Fibroblast of skin of left biceps (primary cell): ENCODE measurements at places on chromosomes 13 and 19.
A peak's percentile ranks its signal among the peaks of the same experiment; 100 is the strongest.

- DNase-seq, result no peak
Measured at GRCh38 chr19:50046649-50047503, 21.1 kb downstream of the ZNF473 start.

DNA sequence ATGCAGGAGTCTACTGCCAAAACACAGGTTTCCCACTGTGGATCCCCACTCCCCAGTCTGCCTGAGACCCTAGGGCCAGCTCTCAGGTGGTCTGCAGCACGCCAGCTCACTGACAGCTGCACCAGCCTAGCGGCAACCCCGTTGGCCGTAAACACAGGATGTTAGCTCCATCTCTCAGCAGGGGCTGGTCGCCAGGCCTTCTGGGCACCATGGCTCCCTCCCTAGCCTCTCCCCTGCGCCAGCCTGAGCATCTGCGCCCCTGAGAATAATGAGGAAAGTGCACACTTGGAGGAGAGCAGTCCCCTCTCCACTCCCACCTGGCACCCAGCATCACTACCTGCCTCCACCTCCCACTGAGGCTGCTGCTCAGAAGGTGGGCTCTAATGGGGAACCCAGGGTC, 20.8 kb upstream of the EPHX3 start:
- DNase-seq, result no peak

- DNase-seq, result no peak
Measured at GRCh38 chr13:50225193-50226155, 210.2 kb downstream of the KCNRG start.

DNA sequence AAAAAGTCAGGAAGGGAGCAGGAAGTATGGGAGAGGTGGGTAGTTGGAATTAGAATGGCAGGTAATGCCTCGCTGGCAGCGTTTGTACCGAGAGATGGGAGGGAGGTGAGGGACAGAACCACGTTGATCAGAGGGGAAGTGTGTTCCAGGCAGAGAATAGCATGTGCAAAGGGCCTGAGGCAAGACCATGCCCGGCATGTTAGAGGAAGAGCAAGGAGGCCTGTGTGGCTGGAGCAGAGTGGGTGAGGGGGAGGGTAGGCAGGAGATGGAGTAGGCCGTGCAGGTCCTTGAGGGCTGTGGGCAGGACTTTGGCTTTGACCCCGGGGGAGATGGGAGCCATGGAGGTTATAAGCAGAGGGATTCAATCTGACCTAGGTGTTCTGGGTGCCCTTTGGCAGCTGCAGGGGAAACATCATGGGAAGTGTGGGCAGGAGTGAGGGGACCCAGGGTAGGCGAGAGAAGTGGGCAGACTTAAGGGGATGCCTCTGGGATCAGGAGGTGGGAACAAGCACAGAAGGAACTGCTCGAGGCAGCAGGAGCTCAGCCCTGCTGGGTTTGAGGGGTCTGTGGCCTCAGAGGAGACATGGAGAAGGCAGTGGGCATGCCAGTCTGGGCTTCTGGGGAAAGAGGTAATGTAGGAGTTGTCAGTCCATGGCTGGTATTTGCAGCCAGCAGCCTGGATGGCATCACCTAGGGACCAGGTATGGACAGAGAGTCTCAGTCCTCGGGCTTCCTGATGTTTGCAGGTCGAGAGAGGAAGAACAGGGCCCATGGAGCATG, 48.8 kb downstream of the CD320 start:
- DNase-seq, result no peak

DNA sequence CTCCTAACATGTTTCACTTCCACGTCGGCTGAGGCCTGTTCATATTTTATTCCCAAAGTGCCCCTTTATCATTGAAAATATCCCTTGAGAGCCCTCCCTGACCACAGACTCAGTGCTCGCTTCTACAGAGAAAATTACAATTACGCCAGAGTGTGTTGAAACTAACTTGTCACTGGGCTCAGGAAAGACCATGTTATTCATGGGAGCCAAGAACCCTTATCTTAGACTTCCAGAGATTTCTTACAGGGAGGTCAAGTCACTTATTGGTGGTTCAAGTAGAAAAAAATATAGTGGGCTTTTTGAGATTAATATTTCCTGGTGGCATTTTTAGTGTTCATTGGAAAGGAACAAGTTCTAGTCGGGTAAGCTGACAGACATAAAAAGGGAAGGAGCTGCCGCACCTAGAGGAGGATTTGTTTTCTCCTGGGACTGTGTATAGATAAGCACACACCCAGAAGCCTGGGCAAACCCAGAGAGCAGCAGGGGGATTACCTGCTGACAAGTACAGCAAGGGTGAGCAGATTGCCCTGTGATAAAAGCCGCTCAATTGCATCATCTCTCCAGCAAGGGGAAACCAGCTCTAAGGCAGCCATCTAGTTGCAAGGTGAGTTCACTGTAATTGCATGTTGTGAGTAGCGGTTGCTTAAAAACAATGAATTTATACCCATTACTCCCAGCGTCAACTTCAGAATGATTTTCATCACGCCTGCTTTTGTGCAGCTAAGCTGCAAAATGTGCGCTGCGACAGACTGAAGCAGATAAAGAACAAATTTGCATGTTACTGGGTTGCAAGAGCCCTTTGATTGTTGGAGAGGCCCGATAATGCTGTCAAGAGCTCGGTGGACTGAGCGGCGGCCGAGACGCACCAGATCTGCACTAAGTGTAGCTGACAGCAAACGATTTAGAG, 46.2 kb downstream of the DCT start:
- DNase-seq, result no peak

DNA sequence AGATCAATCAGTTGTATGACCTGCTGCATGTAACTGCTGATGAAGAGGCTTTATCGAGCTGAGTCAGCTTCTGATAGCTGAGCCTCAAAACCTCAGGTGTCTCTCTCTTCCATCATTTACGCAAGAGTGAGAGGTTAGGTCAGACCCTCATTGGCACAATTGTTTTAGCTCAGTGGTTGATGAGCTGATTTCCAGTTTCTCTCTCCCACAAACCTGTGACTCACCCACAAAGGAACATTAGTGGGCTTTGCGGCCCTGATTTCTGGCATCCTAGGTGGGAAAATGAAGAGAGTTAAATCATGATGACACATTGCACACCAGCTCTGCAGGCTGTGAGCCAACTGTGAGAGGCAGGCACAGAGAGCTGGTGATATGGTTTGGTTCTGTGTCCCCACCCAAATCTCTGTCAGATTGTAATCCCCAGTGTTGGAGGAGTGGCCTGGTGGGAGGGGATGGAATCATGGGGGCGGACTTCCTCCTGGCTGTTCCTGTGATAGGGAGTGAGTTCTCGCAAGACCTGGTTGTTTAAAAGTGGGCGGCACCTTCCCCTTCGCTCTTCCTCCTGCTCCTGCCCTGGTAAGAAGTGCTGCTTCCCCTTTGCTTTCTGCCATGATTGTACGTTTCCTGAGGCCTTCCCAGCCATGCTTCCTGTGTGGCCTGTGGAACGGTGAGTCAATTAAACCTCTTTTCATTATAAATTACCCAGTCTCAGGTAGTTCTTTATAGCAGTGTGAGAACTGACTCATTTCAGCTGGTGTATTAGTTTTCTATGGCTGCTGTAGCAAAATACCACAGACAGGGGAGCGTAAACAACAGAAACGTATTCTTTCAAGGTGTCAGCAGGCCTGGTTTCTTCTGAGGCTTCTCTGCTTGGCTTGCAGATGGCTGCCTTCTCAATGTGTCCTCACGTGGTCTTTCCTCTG, 33.5 kb upstream of the TMTC4 start:
- DNase-seq, result no peak

- no peak for DNase-seq
Measured at GRCh38 chr13:112066624-112067004, 335 bp upstream of the SOX1 start.

- DNase-seq, result no peak
Measured at GRCh38 chr13:61685682-61686012, 270.0 kb upstream of the PCDH20 start.

- no peak for DNase-seq
Measured at GRCh38 chr19:18704054-18704453, 20.6 kb downstream of the CRTC1 start.

- DNase-seq, result no peak
Measured at GRCh38 chr13:26705536-26705935, 55.0 kb downstream of the GPR12 start.

- no peak for DNase-seq
Measured at GRCh38 chr13:21849323-21849722, 178.4 kb downstream of the FGF9 start.

GRCh38 chr13:73714522-73714921, 419.7 kb downstream of the KLF12 start:
- DNase-seq, result no peak

- peak; percentile 84 for DNase-seq
Measured at GRCh38 chr13:101706651-101707050, 254.2 kb downstream of the ITGBL1 start.

- DNase-seq, result no peak
Measured at GRCh38 chr13:30910676-30911075, 4.6 kb downstream of the MEDAG start.

- DNase-seq, result no peak
Measured at GRCh38 chr13:73952648-73953047, 181.6 kb downstream of the KLF12 start.

DNA sequence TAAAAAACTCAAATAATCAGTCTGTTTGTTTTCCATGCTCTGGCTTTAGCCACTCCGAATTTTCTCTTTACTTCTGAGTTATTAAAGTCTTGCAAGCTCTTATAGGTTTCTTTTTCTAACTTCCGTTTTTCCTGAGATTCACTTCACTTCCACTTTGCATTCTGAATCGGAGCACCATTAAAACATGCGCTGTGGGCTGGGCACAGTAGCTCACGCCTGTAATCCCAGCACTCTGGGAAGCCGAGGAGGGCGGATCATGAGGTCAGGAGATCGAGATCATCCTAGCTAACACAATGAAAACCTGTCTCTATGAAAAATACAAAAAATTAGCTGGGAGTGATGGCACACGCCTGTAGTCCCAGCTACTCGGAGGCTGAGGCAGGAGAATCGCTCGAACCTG, 357.9 kb downstream of the SLITRK6 start:
- no peak for DNase-seq

- no peak for DNase-seq
Measured at GRCh38 chr19:43624933-43625332, 5.5 kb upstream of the ZNF428 start.

DNA sequence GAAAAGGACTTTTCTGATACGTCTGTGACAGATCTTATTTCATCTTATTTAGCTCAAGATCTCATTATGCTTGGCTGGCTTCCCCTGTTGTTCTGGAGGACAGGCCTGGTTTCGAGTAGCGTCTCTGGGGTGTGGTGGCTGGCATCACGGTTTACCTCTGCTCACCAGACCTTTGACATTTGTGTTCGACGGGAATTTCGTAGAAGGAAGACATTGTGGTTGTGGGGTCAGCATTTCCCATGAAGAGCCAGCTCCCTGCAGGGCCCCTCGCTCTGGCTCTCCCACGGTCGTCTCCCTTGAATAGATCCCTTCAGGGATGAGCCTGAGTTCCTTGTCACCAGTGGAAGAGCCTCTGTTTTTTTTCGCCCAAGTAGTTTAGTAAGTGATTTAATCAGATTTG, 78.6 kb upstream of the TEX29 start:
- no peak for DNase-seq

DNA sequence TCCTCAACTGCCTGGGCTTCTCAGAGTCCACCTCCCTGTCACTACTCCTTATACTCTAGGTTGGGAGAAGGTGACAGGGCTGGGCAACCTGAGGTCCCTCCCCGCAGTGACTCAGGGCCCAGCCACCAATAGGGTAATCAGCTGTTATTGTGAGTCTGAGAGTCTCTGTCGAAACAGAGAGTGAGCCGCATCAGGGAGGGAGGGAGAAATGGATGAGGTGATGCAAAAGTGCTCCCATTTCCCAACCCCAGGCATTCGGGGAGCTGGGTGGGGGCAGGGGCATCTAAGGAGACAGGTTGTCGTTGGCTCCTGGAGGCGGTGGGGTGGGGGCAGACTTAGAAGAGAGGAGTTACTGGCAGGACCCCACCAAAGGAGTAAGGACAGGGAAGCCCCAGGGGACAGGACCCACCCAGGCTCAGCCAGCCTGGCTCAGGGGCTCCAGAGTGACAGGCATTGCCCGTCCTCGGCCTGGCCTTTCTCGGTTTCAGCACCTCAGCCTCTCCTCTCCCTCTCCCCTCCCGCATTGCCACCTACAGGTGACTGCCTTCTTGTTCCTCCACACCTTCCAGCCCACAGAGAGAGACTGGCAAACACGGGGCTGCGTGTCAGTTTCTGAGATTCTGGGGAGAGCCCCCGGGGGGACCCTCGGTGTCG, at the start of gene DMKN:
Gene DMKN (minus strand): TSS at position 22 of the 654 bp plus-strand sequence. CDS start 174 bp downstream, outside the sequence.
- no peak for DNase-seq

- no peak for DNase-seq
Measured at GRCh38 chr13:39047560-39047959, 9.3 kb downstream of the NHLRC3 start.

GRCh38 chr13:24763596-24764275, at the start of gene RNF17:
Gene RNF17, plus strand, starts transcription at chr13:24764169. Its CDS starts 35 bp downstream, at chr13:24764204.
- DNase-seq, result no peak

- DNase-seq, result no peak
Measured at GRCh38 chr19:51980116-51980736, 6.4 kb downstream of the ZNF350 start.

GRCh38 chr13:44817131-44817671, 172.1 kb downstream of the NUFIP1 start:
- no peak for DNase-seq

- no peak for DNase-seq
Measured at GRCh38 chr13:88729605-88730004, 1058.4 kb downstream of the SLITRK5 start.

GRCh38 chr13:105177265-105177900, 1358.1 kb downstream of the EFNB2 start:
- no peak for DNase-seq

DNA sequence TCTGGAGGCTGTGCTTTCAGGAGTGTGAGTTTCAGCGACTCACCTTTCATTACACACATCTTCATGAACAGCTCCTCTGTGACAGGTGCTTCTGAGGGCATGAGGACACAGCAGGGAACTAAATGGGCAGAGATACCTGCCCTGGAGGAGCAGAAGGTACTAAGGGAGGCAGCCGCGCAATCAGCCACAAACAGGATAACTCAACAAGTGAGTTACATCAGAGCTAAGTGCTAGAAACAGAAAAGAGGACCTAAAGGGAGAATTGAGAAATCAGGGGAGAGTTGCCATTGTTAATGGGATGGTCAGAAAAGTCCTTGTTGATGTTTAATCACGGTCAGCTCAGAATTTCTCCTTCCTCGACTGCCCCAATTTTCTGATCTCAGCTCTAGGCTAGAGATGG, 42.5 kb downstream of the SYDE1 start:
- no peak for DNase-seq

DNA sequence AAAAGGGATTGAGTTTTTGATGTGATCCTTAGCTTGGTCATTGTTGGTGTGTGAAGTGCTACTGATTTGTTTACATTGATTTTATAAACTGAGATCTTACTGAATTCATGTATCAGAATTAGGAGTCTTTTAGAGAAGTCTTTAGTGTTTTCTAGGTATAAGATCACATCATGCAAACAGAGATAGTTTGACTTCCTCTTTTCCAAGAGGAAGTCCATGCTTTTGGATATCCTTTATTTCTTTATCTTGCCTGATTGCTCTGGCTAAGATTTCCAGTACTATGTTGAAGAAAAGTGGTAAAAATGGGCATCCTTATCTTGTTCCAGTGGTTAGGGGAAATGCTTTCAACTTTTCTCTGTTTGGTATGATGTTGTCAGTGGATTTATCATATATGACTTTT, 561.2 kb upstream of the SLITRK1 start:
- DNase-seq, result no peak

GRCh38 chr19:47609906-47610894, 1.3 kb downstream of the BICRA start:
- no peak for DNase-seq
